ENCODE measurements at places on chromosomes 1 and 21.
A peak's percentile ranks its signal among the peaks of the same experiment; 100 is the strongest.

DNA sequence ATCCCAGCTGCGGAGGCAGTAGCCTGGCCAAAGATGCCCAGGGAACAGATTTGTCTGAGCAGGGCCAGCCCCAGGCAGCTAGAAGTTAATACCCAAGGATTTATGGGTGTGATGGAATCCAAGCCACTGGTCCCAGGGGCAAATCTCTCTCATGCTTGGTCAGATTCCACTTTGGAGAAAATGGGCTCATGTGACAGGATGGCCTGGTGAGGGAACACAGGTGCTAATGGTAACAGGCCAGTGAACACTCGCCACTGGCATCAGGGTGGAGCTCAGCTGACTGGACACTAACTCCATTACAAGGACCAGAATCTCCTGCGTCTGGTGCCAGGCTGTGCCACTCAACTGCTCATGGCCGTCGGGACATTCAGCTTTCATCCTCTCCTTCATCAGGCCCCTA, 12.0 kb downstream of the MDM4 start:
- DNase-seq = no peak

GRCh38 chr1:97986041-97987005, 65.5 kb upstream of the DPYD start:
- DNase-seq = no peak

GRCh38 chr1:243287652-243288051, 31.8 kb downstream of the SDCCAG8 start:
- peak; percentile 7 for DNase-seq

GRCh38 chr1:154607106-154607608, 829 bp downstream of the ADAR start:
- DNase-seq = no peak

- no peak for DNase-seq
These were observed 419.3 kb downstream of the KCTD3 start for GRCh38 chr1:215986401-215986800.

- DNase-seq = no peak
These were observed 469.6 kb downstream of the NPHP4 start for GRCh38 chr1:5522531-5523145.

GRCh38 chr1:56535362-56535761, 44.0 kb downstream of the PLPP3 start:
- no peak for DNase-seq

DNA sequence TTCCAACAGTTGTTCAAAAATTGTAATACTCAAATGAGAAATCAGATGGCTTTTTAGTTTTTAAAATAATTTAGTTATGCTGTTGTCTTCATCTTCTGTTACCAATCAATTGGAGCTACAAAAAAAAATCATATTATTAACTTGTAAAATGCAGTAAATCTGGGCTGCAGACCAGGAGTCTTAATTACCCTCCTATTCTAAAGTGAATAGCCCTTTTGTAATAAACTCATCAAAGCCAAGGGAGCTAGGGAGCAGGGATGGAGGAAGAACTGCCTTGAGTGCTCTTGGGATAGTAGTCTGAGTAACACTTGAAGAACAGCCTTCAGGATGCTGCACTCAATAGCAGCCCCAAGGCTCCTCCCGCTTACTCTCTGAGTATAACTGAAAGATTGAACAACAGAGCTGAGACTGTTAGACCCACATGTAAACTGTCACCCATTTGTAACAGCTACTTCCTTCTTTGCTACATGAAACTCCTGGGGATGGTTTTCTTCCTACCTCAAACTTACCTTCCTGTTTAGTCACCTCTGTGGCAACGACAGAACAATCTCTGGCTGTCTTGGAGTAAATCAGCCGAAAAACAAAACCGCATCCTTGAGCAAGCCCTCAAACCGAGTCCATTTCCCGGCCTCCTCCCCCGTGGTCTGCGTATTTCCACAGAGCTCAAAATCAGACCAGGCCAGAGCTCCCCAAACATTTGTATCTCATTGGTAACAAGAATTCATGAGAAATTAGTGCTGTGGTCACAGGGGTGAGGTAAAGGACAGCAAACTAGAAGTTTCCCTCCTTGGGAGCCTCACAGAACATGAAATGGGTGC, 55.9 kb downstream of the CD58 start:
- peak; percentile 76 for DNase-seq

DNA sequence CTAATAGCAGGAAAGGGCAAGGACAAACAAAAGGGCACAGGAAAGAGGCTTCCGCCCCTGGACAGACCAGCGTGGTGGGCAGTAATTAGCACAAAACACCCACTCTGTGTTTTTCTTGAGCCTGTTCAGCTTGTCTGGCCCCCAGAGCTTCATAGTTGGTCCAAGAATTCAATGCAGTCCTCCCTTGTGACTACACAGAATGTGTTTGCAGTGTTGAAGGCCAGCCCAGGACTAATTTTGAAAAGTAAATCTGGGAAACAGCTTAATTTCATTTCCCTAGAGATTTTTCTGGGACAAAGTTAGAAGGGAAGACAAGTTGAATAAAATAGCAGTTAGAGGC, 49.2 kb upstream of the LMO4 start:
- DNase-seq = no peak

DNA sequence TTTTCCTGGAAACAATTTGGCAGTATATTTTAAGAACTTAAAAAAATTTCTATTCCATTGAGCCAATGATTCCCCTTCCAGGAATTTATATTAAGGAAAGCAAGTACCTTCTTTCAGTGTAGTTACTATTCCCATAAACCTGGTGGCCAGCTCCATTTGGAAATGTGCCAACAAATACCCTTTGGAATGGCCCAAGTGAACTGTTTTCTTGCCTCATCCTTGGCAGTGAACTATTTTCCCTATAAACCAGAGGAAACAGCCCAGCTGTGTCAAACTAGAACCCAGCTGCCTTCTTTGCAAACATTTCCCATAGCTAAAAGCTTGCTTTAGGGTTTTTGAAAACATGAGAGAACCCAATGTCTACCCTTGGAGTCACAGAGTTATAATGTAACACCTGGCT, 496.9 kb downstream of the NEGR1 start:
- no peak for DNase-seq

- peak; percentile 43 for DNase-seq
These were observed 8.9 kb upstream of the PRMT2 start for GRCh38 chr21:46626536-46626935.

- no peak for DNase-seq
These were observed 198.3 kb downstream of the LTN1 start for GRCh38 chr21:28794371-28794851.

DNA sequence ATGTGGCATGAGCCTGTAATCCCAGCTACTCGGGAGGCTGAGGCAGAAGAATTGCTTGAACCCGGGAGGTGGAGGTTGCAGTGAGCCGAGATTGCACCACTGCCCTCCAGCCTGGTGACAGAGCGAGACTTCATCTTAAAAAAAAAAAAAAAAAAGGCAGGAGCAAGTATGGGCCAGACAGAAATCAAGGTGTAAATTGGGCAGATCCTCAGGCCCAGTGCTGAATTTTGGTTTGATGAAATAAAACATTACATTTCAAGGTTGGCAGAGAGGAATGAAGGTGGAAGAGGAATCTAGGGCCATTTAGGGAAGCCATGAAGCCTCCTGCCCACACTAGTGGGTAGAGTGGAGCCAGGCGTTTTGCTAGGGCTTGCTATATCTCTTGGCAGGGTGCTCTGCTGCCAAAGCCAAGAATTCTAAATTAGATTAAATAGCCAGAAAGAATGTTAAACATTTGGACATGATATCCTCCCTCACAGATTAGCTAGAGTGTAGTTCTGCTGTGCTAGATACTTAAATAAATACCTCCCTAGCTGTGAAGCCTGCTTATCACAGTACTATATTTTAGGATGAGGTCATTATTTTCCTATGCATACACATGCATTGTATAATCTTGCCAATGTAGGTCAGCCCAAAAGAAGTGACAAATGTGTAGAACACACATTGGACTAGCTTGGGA, 16.6 kb upstream of the LGALS8 start:
- no peak for DNase-seq

DNA sequence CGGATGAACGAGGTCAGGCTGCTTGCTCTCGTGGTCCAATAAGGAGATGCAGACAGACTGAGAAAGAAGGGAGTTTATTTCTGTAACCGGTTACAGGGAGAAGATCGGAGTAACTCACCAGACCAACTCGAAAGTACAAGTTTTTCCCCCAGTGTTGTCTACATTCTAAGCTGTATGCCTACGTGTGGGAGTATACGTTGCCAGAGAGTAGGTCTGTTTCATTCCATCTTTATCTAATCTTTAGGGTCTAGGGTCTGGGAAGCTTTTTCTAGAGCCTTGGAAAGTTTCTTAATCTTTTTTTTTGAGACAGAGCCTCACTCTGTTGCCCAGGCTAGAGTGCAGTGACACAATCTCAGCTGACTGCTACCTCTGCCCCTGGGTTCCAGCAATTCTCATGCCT, 4.7 kb upstream of the PADI1 start:
- no peak for DNase-seq
